ENCODE measurements at places on chromosomes 7 and 10.

- no peak for DNase-seq
Observed at GRCh38 chr10:80154626-80154977, 22.1 kb downstream of the PLAC9 start.

- no peak for DNase-seq
Observed at GRCh38 chr7:79211724-79212123, 241.7 kb downstream of the MAGI2 start.

- no peak for DNase-seq
Observed at GRCh38 chr10:71649631-71650030, 69.9 kb downstream of the C10orf105 start.

DNA sequence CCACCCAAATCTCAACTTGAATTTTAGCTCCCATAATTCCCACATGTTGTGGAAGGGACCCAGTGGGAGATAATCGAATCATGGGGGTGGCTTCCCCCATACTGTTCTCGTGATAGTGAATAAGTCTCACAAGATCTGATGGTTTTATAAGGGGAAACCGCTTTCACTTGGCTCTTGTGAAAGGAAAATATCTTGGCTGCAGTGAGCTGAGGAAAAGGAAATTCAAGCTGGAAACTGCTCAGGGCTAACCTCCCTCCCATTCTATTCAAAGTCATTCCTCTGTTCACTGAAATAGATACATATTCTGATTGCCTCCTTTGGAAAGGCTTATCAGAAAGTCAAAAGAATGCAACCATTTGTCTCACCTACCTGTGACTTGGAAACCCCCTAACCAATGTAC, 15.8 kb downstream of the CYCS start:
- no peak for DNase-seq

- DNase-seq, result no peak
Observed at GRCh38 chr7:42372479-42372878, 135.5 kb upstream of the GLI3 start.

- peak; percentile 91 for DNase-seq
Observed at GRCh38 chr7:56092789-56093531, at the start of gene PHKG1. PHKG1 (minus strand) TSS chr7:56092952; CDS start chr7:56088941, 4,011 bp downstream.

DNA sequence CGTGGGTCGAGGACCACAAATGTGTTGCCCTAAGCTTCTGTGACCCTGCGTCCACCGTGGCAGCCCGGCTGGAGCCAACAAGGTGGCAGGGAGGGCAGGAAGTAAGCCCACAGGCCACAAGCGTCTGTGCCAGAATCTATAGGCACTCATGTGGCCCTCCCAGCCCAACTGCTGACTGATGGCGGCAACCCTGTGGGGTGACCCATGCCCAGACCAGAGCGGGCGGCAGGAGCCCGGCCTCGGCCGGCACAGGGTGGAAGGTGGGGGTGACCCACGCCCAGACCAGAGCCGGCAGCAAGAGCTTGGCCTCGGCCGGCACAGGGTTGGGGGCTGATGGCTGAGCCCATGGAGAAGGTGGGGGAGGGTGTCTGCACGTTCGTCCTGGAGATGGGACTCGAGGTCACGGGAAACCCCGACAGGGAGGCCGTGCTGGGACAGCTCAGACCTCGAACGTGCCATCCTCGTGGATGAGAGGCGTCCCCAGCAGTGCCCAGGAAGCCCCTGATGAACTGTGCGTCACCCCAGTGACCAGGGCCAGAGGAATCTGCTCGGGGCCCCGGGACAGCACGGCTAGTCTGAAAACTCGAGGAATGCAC, 181.0 kb downstream of the ELFN1 start:
- DNase-seq, result no peak

Data from coronary artery (tissue), 2 donors.